ENCODE measurements at places on chromosomes 11 and 22.

DNA sequence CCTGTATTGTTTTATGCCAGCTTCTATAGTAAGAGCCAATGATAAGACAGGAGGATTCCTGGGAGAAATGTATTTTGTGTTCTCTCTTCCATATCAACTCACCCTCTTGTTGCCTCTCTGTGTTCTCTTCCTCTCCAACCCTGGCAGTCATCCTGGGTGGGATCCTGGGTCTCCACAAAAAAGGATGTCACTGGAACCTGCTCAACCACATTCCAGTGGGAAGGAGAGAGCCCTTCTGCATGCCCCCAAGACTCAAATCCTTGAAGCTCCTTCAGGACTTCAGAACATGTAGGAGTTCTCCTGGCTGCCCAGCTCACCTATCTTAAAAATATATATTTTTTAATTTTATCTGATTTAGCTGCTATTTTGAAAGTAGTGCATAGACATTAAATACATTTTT, 26.1 kb downstream of the APOL6 start:
- no peak for DNase-seq

DNA sequence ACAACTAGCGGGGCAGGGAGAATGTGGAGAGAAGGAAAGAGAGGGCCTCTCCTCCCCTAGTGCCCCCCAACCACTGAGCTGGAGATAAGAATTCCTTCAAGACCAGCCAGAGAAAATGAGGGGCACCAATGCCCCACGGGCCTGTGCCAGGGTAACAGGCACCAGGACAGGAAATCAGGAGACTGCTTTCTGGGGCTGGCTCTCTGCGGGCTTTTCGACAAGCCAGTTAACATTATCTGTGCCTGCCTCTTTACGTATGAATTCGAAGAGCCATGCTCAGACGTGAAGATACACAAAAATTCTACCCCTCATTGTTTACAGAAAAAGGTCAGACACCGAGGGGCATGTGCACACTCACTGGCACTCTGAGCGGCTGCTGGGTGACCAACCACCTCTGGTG, 52.1 kb downstream of the MYH9 start:
- DNase-seq, result no peak

GRCh38 chr22:38153821-38154562, 27.6 kb downstream of the PLA2G6 start:
- DNase-seq, result no peak

DNA sequence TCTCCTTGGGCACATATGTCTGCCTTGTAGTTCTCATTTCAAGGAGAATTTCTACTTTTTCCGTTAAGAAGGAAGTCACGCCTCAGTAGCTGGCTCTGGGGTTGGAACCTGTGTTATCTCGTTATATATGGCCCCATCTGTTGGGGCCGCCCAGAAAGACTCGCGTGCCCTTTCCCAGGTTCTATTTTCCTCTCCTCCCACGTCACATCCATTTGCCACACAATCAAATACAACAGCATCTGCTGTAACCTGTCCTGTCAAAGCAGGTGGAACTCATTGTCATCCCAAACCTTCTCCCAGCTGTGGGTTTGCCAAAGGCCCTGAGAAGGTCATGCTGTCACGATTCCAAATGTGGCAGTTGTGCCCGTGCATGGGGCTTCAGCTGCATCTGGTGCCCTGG, 213.1 kb upstream of the ZBED5 start:
- DNase-seq, result no peak

DNA sequence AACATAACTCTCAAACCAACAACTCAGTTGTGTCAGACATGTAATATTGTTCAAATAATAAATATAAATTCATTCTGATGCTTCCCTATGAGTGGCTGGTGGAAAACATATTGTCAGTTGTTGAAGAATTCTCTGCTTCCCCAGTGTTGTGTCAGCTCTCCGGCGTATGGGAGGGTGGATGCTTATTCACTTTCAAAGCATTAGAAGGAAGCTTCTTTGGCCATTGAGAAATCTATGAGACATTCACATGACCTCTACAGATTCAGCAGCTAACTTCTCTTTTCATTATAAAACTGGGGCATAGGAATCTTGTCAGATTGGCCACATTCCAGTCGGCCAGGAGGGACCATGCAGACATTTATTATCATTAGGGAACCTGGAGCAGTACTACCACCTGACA, 2.9 kb downstream of the OR51V1 start:
- no peak for DNase-seq

DNA sequence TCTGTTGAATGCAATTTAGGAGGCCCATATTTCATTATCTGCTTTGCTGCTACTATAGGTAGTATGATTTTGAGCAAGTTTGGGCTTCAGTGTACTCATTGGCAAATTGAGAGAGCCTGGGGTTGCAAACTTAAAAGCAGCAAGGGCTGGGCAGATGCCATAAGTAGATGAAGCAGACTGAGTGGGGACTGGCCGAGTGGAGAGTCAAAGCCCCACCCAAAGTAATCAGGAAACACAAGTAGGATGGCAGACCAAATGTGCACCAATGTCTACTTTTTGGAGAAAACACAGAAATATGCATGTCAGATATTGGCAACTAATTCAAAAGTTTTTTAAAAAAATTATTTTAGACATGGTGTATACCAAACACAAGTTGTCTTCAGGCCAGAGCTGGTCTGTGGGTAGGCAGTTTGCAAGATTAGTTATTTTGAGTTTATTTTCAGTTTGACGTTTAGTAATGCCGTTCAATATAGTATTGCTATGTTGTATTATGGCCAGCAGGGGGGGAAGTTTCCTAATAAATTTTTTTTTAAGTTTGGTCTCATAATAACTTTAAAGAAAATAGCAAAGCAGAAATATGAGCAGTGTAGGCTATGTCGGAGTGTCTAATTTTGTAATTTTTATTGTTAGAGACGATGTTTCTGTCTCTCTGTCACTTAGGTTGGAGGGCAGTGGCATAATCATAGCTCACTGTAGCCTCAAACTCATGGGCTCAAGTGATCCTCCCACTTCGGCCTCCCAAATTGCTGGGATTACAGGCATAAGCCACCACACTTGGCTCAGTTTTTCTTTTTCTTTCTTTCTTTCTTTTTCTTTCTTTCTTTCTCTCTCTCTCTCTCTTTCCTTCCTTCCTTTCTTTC, 105.1 kb downstream of the HIPK3 start:
- peak; percentile 15 for DNase-seq

DNA sequence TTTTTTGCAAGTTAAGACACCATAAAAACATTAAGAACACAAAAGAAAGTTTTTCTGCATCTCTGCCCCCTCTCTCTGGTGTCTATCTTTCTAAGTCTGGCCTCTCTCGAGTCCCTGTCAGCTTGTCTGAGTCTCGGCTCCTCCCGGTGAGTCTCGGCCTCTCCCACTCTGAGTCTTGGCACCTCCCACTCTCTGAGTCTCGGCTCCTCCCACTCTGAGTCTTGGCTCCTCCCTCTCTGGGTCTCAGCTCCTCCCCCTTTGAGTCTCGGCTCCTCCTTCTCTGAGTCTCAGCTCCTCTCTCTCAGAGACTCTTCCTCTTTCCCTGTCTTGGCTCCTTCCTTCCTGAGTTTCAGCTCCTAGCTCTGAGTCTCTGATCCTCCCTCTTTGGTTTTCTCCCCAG, 72.5 kb upstream of the AMPD3 start:
- no peak for DNase-seq

DNA sequence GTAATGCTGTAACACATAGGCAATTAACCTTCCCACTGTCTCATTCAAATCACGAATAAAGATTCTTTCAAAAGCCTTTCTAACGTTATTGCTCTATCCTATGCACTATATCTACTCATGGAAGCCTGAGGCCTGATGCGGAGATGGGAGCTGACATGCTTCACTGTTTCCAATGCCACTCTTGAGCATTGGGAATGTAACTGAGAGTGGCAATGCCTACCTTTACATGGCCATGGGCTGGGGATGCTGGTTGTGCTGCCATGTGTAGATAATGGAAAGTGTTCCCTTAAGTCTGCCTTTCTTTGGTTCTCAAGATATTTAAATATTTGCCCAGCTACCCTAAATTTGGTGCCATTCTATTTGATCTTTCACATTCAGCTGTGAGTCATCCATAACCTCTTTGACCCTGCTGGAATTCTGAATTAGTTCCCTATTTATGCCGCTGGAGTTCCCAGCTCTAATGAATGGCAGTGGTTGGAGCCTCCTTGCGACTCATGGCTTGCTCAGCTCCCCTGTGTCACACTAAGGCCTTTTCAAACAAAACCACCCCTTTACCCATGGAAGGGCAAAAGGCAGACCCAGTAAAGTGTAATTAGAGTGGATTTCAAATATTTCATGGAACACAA, 21.4 kb upstream of the DKK3 start:
- no peak for DNase-seq

DNA sequence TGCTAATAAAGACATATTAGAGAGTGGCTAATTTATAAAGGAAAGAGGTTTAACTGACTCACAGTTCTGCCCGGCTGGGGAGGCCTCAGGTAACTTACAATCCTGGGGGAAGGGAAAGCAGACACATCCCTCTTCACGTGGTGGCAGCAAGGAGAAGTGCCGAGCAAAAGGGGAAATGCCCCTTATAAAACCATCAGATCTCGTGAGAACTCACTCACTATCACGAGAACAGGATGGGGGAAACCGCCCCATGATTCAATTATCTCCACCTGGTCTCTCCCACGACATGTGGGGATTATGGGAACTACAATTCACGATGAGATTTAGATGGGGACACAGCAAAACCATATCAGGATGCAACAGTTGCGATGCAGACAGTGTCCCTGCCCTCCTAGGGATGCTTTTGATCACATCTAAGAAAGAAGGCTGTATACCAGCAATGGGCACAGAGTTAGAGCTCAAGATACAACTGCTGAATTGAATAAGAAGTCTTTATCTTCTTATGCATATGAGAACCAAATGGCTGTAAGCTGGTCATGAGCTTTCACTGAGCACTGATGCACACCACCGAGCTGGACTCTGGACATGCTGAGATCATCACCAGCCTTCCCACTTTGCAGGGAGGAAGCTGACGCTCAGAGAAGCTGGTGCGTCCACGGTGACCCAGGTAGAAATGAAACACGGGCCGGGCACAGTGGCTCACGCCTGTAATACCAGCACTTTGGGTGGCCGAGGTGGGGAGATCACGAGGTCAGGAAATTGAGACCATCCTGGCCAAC, 255.2 kb downstream of the MN1 start:
- no peak for DNase-seq
